ENCODE measurements at places on chromosomes 2 and 18.

GRCh38 chr2:26801796-26802195 is 15.9 kb downstream of the CENPA start:
- no peak for DNase-seq

GRCh38 chr2:235734688-235735231 is 240.9 kb downstream of the AGAP1 start:
- no peak for DNase-seq

DNA sequence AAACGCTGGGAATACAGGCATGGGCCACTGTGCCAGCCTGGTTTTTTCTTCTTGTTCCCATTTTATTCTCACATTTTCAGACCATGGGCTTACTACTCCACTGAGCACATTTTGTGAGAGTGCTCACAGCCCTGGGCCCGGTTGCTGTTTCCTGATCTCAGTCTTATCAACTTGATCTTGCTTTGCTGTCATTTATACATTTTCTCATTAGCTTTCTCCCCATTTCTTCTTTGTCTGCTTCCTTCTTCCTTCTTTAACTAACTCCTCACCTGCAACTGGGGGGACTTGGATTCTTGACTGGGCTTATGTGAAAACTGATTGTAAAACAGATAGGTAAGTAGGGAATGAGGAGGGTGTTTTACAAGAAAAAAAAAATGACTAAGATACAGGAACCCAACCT is 117.3 kb downstream of the PLB1 start:
- DNase-seq: no peak

DNA sequence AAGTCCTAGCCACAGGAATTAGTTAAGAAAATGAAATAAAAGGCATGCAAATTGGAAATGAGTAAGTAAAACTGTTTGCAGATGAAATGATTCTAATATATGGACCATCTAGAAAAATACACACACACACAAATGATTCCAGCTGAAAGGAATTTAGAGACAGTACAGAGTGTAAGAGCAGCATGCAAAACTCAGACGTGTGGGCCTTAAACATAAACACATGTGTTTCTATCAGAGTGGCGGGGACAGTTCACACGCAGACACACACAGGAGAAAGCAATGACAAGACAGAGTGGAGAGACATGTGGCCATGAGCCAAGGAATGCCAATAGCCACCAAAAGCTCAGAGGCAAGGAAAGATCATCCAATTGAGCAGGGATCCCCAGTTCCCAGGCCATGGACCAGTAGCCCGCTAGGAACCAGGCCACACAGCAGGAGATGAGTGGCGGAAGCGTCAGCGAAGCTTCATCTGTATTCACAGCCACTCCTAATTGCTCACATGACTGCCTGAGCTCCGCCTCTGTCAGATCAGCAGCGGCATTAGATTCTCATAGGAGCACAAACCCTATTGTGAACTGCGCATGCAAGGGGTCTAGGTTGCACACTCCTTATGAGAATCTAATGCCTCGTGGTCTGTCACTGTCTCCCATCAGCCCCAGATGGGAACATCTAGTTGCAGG is 155.4 kb downstream of the ARL4C start:
- no peak for DNase-seq

DNA sequence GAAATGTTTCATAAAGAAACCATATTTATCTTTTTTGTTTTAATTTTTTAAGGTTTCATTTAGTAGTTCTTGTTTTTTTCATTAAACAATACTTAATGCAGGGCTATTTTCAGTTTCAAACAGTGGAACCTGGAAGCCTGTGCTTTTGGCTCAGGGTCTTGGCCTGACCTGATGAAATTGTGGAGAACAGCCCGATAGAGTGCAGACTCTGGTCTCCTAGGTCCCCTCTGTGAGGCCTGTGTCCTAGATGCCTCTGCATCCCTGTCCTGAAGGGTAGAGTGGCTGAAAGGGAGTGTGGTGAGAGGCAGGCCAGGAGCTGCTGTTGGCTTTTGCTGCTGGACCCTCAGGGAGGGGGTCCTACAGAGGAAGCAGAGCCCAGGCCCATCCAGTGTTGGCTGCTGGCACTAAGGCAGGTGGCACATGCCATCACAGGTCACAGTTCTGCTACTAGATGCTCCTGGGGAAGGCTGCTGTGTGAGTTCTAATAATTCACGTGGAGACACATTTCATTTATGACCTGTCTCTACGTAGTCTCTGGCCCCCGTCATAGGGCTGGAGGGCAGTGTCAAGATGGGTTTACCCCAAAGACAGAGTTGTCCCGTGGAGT is 201.0 kb upstream of the COPS8 start:
- DNase-seq: no peak

- peak; percentile 40 for DNase-seq
Observed at GRCh38 chr2:200483729-200484198, 26.1 kb downstream of the KCTD18 start.

DNA sequence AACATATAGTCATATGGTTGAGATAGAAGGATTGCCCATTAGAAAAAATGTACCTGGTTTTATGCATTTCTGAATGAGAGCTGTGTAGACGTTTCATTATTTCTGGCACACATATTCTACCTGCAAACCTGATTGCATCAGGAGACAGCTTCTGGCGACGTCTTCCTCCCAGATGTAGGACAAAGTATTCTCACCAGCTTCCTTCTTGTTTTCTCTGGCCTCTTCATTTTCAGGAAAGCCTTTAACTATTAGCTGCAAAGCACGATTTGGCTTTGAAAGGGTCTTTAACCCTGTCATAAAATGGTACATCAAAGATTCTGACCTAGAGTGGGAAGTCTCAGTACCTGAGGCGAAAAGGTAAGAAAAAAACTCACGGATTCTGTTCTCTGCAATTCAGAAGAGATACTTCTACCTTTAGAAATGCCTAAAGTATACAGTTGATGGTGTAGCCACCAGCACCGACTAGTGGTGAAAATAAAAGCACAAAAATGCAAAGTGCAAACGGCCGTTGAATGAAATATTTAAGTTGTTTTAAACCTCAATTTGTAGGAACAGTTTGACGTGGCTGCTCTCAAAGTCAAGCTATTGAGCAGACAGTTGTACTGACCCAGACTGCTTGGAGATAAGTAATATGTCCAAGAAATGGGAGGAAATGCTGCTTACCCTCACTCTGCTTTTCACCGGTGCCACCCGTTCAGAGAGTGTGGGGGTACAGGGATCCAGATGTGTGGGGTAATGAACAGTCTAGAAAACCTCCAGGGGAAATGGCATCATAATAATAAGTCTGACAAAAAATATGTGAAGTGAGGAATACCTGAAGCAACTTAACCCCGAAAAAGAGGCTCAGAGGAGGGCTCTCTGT is 20.2 kb downstream of the IL18RAP start:
- DNase-seq: peak; percentile 25

DNA sequence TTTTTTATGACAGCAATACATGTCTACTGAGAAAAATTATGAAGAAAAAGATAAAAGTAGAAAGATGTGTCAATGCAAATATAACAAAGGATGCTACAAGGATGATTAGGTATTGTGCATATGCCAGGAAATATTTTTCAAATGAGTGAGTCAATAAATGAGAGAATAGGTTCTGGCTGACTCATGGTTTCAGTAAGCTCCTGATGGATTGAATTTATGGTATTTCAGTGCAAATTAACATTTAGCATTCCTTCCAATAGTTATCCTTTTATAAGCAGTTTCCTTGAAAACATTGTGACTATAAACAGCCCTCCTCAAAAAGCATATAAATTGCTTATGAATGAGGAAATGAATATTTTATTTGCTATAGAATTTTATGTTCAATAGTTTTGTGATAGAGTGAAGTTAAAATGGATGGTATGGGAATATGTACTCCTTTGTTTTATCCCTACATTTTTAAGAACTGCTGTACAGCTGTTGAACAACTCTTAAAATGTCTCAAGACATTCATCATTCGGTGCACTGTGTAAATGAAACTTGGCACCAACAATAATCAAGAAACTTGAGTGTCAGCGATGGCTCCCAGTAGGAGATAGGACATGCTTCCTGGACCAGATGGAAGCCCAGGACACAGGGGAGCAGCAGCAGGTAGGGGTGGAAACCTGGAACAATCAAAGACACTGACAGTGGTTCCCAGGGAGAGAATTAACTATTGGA is 144.7 kb downstream of the PMAIP1 start:
- DNase-seq: peak; percentile 51

DNA sequence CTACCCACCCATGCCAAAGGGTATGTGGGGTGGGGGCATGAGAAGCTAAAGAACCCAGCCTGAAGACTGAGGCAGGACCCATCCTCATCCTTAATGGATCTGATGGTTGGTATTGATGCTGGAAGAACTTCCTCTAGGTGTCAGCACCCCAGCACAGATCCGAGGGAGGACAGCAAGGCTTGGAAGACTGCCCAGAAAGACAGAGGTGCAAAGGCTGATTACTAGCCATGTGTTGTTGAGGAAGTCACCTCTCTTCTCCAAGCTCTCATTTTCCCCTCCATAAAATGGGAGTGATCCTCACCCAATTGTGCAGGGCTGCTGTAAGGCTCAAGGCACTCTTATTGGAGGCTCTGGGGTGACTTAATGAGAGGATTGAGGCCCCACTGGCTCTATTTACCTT is 256.5 kb downstream of the CELF4 start:
- DNase-seq: peak; percentile 12

- DNase-seq: no peak
Observed at GRCh38 chr18:4016391-4017049, 438.6 kb downstream of the DLGAP1 start.

DNA sequence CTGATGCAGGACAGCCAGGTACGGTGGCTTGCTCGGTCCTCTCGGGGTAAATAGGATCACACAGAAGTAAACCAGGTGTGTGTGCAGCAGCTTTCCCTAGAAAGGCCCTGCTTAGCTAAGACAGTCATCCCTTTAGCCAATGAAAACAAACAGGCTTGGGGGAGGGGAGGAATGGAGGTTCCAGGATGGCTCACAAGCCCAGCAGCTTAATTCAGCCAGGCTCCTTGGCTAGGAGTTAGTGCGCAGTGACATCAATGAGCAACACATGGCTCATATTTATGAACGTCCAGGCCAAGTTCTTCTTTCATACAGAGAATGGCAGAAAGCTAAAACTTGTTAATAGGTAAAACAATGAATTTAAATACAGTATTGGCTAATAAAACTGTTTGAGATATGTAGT is 10.2 kb downstream of the IAH1 start:
- DNase-seq: no peak

GRCh38 chr2:238864207-238865014 is 16.5 kb downstream of the TWIST2 start:
- DNase-seq: peak; percentile 39

DNA sequence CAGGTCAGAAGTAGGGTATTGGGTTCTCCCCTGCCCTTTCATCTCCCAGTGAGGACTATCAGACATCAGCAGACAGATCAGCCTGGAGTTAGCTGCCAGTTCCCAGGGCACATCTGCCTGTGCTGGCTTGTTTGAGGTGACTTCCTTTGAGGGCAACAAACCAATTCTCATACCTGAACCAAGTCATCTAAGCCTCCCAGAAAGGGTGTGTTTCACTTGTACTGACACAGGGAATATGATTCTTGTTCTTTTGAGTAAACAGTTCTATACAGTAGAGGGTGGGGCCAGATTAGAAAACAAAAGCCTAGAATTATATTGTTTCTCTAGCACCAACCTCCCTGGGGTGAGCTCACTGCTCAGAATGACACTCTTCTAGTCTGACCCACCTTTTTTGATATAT is 591.9 kb downstream of the SLC4A3 start:
- no peak for DNase-seq

GRCh38 chr2:6919901-6920742 is 2.9 kb downstream of the RNF144A start:
- no peak for DNase-seq

DNA sequence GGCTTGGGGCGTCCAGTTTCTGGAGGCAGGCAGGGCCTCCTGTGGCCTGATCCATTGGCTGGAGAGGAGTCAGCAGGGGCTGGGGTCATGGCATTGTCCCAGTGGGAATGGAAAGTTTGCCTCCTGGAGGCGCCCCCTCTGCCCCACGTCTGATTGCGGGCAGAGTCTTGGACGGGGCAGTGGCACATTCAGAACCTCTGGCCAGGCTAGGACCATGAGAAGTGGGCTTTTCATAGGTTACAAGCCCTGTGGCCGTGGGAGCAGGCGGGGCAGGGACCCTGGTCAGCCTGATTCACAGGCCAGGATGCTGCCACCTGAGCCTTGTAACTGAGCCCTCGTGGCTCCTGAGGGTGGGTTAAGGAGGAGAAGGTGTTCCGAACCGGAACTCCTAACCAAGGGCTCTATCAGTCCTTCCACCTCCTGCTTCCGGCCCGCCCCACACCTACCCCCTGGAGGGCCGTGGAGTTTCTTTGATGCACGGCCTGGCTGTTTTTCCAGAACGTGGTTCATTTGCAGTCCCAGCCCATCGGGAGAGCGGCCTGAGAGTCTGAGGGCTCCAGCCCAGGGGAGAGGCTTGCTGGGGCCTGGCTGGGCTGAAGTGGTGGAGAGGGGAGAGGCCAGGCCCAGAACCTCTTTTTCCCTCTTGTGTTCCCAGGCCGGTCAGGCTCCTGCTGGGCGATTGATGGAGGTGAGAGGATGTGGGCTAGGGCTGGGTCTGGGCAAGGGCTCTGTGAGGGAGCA is 43.9 kb upstream of the PLB1 start:
- no peak for DNase-seq

- DNase-seq: peak; percentile 84
Observed at GRCh38 chr2:164599954-164600589, 21.2 kb downstream of the GRB14 start.
